ENCODE measurements at places on chromosomes 6 and 20. TPM values are rescaled to one million over a fixed set of nuclear protein-coding genes. Genes with fewer than 3 reads are reported as not detected.

IP6K3 gene
- not detected for polyA plus RNA-seq

NHSL1 gene
- polyA plus RNA-seq: not detected

CLDN20 gene
- not detected for polyA plus RNA-seq

DNA sequence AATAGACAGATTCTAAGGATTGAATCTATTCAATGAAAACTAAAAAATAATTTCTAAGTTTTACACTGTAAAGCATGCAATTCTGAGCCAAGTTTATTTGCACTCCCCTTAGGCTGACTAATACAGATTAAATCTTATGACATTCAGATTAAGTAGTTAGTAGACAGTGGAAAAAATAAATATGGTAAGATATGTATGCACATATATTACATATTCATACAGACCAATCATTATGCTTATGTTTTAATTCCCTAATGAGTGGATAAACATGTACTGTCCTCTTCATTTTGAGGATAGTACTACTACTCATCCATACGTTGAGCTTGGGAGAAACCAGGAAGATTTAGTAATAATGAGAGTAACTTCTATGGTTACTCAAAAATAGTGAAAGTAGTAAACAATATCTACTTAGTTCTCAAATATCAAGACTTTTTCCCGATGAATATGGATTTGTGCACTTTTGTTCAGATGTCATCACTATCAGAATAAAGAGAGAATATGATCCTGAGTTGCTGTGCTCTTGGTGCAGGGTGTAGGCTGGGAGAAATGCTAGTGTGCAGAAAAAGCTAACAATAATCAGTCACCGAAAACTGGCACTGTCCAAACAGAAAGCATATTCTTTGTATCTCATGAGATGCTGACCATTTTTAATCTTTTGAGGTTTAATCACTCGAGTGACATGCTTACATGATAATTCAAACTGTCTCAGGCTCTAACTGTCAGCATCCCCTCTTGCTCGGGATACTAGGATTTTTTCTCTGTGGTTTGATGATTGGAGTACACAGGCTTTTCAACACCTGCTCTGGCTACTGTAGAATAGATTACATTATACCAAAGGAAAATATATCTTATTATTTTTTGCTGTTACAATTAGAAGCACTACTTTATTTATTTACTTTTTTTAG, 111.6 kb downstream of the EPHA7 start:
- H3K4me1 ChIP-seq: no peaks in the 10 kb centered on the region
- DNase-seq: no peak
- no peak overlapping the region for H3K27ac ChIP-seq
- no peak overlapping the region for H3K4me3 ChIP-seq
- no peaks in the 10 kb centered on the region for H3K27me3 ChIP-seq

DNA sequence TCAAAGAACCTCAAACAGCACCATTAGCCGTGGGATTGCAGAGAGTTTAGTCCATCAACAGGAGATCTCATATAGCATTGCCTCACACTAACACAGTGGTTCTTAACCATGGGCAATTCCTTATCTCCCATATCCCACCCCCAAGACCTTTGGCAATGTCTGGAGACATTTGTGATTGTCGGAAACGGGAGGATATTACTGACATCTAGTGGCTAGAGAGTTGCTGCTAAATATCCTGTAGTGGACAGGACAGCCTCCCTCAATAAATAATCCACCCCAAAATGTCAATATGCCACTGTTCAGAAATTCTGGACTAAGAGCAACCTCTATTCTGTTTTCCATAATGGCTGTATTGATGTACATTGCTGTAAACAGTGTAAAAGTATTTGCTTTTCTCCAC, 210.1 kb upstream of the CCN2 start:
- H3K27me3 ChIP-seq: no peaks in the 10 kb centered on the region
- H3K27ac ChIP-seq: no peak overlapping the region
- no peaks in the 10 kb centered on the region for H3K4me1 ChIP-seq
- no peaks in the 10 kb centered on the region for H3K36me3 ChIP-seq
- no peak for DNase-seq

DNA sequence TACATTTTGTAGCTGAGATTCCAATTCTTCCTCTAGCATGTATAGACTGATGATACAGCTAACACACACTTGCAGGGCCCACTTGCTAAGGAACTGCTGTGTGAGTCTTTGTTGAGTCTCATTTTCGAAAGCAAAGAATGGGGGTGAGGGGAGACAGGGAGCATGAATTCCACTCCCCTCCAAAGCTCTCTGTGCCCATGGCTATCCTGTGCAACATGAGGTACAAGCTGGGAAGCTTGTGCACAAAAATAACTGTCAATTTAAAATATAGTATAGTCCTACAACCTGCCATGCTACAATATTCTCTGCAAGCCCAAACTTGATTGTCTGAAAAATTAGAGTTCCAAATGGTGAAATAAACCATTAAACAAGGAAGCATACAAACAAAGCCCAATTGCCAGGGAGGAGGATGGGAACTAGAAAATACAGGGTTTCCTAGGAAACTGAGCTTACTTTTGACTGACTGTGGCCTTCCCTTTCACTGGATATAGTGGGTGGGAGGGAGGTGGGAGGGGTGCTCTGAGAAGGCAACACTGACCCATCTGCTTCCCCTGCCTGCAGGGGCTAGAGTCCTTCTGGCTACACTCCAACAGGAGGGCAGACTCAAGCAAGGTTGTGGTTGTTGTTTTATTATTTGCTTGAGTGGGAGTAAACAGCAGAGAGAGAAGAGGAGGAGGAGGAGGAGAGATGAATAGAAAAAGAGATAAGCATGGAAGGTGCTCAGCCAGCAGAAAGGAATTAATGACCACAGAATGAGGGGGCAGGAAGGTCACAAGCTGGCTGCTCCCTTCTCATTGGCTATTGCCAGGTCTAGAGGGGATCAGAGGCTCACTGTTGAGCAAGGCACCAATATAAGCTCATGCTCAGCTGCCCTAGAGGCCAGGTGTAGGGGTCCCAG, 84.6 kb downstream of the FYN start:
- H3K36me3 ChIP-seq: peaks cover 11% of the 10 kb centered on the region
- no peak overlapping the region for H3K27ac ChIP-seq
- no peak overlapping the region for H3K4me3 ChIP-seq
- no peaks in the 10 kb centered on the region for H3K27me3 ChIP-seq

- no peak overlapping the region for H3K27ac ChIP-seq
- no peak for DNase-seq
- peaks cover 27% of the 10 kb centered on the region for H3K27me3 ChIP-seq
- H3K4me1 ChIP-seq: no peaks in the 10 kb centered on the region
- H3K36me3 ChIP-seq: no peaks in the 10 kb centered on the region
Measured at GRCh38 chr6:98984121-98984520, 36.4 kb upstream of the FBXL4 start.

DNA sequence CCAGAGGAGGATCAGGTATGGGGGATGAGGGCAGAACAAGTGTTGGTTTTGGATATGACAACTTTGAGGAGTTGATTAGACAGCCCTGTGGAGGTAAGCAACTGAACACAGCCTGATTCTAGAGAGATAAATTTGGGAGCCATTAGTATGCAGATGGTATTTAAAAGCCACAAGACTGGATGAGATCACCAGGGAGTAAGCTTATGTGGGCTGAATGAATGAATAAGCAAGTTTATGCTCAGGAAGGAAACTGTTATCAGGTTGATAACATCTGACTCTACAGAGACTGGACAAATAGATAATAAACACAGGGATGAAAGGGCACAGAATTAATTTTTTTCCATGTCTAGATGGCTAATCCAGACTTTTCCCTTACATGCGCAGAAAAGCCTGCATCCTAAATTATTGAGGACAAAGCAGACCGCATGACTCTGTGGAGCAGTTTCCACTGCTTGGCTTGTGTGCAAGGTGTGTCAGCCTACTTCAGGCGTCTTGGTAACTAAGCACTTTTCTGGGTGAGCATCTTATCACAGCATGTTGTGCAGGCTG, 150.6 kb downstream of the GJA10 start:
- H3K4me3 ChIP-seq: no peak overlapping the region
- no peaks in the 10 kb centered on the region for H3K36me3 ChIP-seq
- no peak for DNase-seq
- no peak overlapping the region for H3K27ac ChIP-seq
- peaks cover 21% of the 10 kb centered on the region for H3K4me1 ChIP-seq
- no peaks in the 10 kb centered on the region for H3K27me3 ChIP-seq

GRCh38 chr20:11128220-11128718, 454.5 kb upstream of the JAG1 start:
- H3K27ac ChIP-seq: no peak overlapping the region
- H3K4me3 ChIP-seq: no peak overlapping the region
- H3K36me3 ChIP-seq: no peaks in the 10 kb centered on the region

DNA sequence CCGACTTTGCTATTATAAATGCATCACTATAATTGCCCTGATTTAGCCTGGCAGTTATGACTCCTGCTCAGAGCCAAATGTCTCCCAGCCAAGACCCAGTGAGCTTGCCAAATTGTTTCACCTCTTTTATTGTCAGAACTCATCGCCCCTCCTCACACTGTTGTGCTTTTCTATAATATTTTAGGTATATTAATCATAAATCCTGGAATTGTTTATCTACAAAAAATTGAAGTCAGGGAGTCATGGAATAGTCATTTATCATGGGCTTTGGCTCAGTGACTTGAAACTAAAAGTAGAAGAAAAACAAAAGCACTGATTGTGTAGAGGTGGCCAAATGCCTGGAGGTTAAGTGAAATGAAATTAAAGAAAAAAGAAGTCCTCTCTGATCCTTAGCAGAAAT, 85.6 kb downstream of the PFDN4 start:
- H3K27ac ChIP-seq: no peak overlapping the region
- DNase-seq: no peak
- no peaks in the 10 kb centered on the region for H3K4me1 ChIP-seq
- H3K36me3 ChIP-seq: no peaks in the 10 kb centered on the region
- no peak overlapping the region for H3K4me3 ChIP-seq
- peaks cover 22% of the 10 kb centered on the region for H3K27me3 ChIP-seq

GRCh38 chr20:5737966-5738365, 12.2 kb upstream of the SHLD1 start:
- H3K27ac ChIP-seq: peak overlapping the region; percentile 61
- H3K4me3 ChIP-seq: peak overlapping the region; percentile 48
- H3K36me3 ChIP-seq: no peaks in the 10 kb centered on the region
- no peaks in the 10 kb centered on the region for H3K27me3 ChIP-seq

DNA sequence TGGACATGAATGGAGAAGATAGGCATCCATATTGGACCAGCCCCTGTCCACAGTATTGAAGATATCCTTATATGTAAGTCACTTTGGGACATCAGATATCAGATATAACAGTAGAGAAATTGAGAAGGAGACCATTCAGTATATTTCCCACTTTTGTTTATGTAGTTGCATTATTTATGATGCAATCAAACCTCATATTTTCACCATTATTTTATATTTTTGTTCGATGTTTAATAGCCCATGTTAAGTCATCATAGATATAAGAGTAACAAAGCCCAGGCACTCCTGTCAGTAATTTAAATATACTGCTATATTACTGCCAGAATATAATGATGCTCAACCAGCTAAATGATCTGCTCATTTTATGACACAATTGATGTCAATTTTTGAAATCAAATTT, 744.5 kb upstream of the EPHA7 start:
- H3K27ac ChIP-seq: no peak overlapping the region
- H3K4me1 ChIP-seq: no peaks in the 10 kb centered on the region
- no peaks in the 10 kb centered on the region for H3K27me3 ChIP-seq
- DNase-seq: no peak
- H3K4me3 ChIP-seq: no peak overlapping the region

DNA sequence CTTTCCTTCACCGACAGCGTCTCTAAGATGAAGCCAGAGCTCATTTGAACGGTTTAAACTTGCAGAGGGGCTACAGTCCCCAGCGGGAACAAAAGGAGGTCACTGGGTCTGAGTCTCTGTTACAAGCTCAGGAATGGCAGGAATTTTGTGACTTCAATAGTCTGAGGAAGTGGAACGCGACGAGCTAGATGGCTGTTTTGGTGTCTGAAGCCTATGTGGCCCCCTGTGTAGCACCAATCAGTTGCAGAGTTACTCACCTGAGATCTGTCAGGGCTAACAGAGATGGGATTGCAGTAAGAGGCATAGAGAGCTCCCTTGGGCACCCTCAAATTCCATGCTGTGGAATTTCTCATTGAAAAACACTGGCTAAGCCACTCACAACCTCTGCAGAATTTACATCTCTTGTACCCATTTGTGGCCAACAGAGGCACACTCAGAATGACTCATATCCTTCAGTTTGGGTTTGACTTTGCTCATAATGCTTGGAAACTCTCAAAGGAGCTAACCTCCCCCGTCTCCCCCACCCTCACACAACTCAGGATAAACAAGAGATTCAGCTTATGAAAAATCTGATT, 7.1 kb upstream of the TCP11 start:
- H3K27ac ChIP-seq: no peak overlapping the region
- H3K36me3 ChIP-seq: no peaks in the 10 kb centered on the region
- DNase-seq: no peak
- no peak overlapping the region for H3K4me3 ChIP-seq

DNA sequence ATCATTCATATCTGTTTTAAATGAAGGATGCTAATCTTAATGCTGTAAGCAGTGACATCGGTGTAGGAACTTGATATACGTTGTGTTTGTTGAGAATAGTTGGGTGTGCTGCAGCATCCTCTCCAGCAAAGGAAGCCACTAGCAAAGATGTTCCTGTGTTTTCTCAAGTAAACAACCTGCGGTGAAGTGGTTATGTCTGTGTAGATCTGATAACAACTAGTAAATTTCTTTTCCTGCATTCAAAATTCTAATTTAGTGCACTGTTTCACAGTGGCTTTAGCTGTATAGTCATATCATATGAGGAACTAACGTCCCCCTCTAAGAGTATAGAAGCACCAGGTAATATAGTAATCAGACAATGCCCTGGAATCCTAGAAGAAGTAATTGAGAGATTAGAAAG, 38.7 kb downstream of the NCOA7 start:
- DNase-seq: no peak
- peaks cover 25% of the 10 kb centered on the region for H3K4me1 ChIP-seq
- peaks cover 4% of the 10 kb centered on the region for H3K36me3 ChIP-seq
- H3K27me3 ChIP-seq: no peaks in the 10 kb centered on the region
- peak overlapping the region; percentile 33 for H3K27ac ChIP-seq
- peak overlapping the region; percentile 18 for H3K4me3 ChIP-seq

DNA sequence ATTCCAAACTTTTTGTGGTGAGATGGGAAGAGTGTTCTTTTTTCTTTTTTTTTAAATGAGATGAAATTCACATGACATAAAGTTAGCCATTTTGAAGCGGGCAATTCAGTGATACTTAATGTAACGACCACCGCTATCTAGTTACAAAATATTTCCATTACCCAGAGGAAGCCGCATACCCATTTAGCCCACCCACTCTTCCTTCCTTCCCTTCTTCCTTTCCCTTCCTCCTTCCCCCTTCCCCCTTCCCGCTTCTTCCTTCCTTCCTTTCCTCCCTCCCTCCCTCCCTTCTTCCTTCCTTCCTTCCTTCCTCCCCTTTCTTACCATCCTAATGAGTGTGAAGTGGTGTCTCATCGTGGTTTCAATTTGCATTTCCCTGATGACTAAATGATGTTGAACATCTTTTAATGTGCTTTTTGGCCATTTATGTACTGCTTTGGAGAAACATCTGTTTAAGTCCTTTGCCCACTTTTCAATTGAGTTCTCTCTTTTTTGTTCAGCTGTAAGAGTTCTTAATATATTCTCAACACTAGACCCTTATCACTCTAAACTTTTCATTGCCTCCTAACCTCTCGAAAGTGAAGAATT, 371.1 kb downstream of the FARS2 start:
- H3K27me3 ChIP-seq: no peaks in the 10 kb centered on the region
- DNase-seq: no peak
- no peak overlapping the region for H3K4me3 ChIP-seq
- H3K27ac ChIP-seq: peak overlapping the region; percentile 58
